CD14-positive monocyte (primary cell): ENCODE measurements at places on chromosomes 11 and 22. TPM values are rescaled to one million over a fixed set of nuclear protein-coding genes. Genes with fewer than 3 reads are reported as not detected.

GRCh38 chr22:47818496-47818895 is 1056.0 kb downstream of the TBC1D22A start:
- no peak for DNase-seq

DNA sequence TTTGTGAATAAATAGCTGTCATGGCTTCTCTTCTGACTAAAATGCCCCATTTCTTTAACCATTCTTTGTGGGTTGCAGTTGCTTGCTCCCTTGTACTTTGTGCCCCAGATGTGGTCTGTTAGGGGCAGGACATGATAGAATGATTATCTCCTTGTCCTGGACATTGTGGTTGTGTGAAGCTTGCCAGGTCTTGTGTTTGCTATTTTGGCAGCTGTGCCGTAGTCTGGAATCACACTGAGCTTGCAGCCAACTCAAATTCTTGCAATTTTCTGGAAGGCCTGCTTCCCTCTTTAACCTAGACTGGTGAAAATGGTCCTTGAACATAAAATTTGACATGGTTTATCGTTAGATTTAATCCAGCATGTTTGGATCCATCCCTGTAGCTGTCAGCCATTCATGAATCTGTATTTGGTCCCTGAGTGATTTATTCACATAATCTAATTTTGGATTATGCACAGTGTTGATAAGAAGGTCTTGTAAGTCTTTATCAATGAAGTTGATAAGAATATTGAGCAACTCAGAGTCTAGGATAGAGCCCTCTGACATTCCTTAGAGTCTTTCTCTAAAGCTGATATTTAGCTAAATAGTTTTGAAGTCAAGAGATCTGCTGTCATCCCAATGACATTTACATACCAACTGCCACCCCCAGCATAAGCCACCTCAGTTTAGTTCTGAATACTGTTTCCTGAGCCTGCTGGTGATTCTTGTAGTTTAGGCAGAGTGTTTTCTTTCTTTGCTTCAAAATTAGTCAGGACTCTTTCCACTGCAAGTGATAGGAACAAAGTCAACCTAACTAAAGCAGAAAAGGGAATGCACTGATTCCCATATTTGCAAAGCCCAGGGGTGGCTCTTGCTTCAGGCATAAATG is 9.8 kb downstream of the SPON1 start:
- no peak for DNase-seq

GRCh38 chr11:65744026-65744698 is 23.6 kb upstream of the RNASEH2C start:
- peak; percentile 71 for DNase-seq

GRCh38 chr11:23359297-23359696 is 499.0 kb upstream of the CCDC179 start:
- no peak for DNase-seq

DNA sequence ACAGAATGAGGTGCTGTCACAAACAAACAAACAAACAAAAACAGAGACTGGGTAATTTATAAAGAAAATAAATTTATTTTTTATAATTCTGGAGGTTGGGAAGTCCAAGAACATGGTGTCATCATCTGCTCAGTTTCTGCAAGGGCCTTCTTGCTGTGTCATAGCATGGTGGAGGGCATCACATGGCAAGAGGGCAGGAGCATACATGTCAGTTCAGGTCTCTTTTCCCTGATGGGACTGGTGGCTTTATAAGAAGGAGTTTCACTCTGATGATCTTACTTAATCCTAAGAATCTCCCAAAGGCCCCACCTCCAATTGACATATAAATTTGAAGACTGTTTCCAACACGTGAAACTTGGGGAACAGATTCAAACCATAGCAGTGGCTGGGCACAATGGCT is 135.7 kb downstream of the NECTIN1 start:
- DNase-seq: no peak

DNA sequence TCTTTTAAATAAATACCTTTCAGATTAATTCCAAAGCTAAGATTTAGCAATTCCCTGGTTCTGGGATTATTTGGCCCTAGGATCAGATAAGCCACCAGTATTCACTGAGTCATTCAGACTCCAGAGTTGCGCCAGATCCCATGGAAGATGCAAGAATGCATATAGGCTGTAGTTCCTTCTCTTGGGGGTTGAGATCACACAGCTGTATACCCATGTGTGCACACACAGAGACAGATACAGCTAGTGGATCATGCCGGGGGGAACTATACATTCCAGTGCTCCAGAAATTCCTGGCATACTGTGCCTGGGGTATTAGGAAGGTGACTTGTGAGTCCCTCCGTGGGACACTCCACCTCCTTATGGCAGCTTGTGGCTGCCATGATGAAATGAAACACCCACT is 75.4 kb downstream of the ZBTB16 start:
- no peak for DNase-seq

DNA sequence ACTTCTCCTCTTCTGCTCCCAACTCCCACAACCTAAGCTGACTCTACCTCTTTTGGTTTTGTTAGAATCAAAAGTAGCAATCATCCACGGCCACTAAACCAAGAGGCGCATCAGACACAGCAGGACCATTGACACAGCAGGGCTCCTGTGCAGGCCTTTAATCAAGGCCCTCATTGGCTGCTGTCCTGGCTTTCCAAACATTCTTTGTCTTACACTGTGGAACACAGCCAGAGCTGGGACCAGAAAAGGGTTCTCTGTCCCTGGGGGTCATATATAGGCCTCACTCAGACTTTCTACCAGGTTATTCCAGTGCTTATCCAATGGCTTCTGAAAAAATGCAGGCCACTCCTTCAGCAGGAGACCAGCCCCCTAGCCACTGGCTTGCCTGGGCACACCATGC is 212.7 kb upstream of the NTM start:
- DNase-seq: no peak

DNA sequence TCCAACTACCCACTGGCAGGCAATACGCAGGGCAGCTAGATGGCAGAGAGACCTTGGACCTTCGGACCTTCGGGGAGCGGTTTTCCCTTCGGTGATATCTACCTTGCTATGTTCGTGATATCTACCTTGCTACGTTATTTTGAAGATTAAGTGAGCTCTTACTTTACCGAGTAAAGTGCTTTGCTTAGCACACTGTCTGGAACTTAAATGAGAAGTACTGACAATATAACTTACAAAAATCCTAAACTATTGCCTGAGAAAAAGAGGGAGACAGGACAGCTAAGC is 1.0 kb upstream of the PRDM10 start:
- DNase-seq: no peak

- no peak for DNase-seq
Measured at GRCh38 chr11:107699371-107700285, 12.2 kb downstream of the SLN start.

DNA sequence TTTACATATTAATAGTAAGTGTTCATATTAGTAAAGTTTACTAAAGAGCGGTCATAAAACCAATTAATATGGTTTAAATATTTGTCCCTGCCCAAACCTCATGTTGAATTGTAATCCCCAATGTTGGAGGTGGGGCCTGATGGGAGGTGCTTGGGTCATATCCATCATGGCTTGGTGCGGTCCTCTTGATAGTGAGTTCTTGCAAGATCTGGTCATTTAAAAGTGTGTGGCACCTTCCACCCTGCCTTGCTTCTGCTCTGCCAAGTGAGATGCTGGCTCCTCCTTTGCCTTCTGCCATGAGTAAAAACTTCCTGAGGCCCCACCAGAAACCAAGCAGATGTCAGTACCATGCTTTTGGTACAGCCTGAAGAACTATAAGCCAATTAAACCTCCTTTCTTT is 54.8 kb upstream of the OLFML1 start:
- no peak for DNase-seq

GRCh38 chr11:1574238-1574932 is 2.3 kb upstream of the DUSP8 start:
- DNase-seq: peak; percentile 28

GRCh38 chr22:21876486-21877176 is 9.2 kb upstream of the MAPK1 start:
- peak; percentile 57 for DNase-seq

- no peak for DNase-seq
Measured at GRCh38 chr22:39556970-39557841, 13.3 kb upstream of the CACNA1I start.

GRCh38 chr11:62004473-62004872 is 37.0 kb upstream of the FTH1 start:
- peak; percentile 86 for DNase-seq

DNA sequence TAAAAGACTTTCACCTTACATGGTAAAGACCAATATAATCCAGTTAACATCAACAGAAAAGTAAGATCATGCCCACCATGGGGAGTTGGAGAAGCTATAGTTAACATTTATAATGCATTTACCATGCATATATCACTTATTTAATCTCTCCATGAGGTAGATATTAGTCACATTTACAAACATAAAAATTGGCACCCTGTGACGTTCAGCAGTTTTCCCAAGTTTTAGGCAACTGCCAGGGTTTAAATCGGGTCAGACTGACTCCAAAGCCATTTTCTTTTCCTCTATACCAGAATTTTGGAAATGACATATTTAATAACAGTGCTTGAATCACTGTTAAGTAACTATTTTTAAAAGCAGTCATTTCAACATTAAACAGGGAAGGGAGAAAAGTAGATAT is 266.3 kb downstream of the DDX10 start:
- DNase-seq: no peak

DNA sequence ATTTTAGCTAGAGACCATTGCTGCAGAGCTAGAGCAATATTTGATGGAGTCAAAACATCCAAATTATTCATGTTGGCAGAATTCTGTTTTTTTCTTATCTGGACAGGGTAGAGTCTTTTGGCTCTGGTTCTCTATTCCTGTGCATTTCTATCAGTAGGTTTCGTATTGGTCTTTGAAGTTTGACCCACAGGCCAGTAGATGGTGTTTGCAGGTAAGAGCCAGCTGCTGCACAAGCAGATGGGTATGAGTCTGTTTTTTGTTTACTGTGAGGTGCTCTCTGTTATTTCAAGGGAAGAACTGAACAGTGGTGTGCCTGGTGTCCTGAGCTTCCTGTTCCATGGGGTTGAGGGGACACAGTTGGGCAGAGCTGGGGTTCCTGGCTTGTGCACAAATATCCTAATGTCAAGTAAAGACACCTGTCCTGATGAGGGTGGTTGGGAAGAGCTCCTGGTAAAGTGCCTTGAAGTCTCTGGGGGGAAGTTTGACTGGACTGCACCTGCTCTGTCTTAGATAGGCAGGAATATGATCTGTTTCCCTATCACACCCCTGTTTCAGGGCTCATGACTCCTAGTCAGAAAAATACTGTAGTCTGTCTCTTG is 34.0 kb upstream of the SLC22A25 start:
- DNase-seq: no peak

- no peak for DNase-seq
Measured at GRCh38 chr22:32874385-32874784, 72.9 kb downstream of the TIMP3 start.

DNA sequence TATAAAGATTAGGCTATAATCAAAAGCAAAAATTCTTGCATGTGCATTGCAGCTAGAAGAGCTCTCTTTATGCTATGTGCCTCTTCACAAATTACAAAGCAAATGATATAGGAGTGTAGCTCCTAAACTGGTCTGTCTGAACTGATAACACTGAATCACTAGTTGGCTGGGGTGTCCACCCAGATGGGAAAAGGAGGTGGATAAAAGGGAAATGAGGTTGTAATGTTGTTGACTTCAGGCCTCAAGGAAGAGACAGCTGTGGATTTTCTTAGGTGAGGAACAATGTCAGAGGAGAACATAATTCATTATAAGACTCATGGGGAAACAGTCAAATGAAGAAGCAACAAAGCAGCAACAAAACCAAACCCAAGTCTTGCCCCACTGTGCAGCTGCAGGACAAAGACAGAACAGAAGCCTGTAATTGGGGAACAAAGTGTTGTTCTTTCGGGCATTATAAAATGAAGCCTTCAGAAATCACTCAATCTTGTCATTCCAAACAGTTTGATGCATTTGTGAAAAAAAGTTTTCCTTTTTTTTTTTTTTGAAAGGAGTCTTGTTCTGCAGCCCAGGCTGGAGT is 130.1 kb upstream of the DDI1 start:
- DNase-seq: no peak

DNA sequence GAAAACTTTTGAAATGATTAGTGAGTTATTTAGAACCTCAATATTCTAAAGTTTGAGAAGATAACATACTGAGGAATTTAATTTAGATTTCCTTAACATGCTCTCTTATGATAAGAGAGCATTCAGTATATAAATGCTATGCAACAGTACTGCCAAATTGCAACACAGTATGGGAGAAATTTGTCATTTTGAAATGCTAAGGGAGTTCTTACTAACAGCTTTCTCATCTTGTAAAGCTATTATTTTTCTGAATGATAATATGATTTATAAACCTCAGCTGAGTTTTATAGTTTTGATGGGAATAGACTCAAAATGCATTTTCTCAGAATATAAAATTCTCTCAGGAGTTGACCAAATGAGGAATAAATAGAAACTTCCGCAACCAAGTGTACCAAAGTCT is 108.4 kb downstream of the SPON1 start:
- DNase-seq: no peak

DNA sequence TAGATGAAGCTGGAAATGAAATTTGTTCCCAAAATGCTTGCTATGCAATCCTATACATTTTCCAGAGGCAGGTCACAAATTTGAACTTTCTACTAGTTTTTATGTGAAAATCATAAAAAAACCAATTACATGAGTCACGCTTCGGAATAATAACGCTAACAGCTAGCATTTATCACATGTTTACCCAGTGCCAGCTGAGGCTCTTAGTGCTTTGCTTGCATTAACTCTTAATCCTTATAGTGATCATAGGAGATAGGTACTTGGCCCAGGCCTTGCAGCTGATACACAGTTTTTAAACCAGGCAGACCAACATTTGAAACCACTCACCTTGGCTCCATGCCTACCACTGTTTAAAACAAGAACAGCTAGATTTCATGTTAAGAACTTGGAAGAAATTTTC is 131.8 kb upstream of the RAG2 start:
- no peak for DNase-seq

- DNase-seq: no peak
Measured at GRCh38 chr11:32099516-32099915, 8.6 kb downstream of the RCN1 start.

- peak; percentile 46 for DNase-seq
Measured at GRCh38 chr11:46352063-46352841, 5.0 kb downstream of the DGKZ start.

GRCh38 chr22:43991316-43992020 is 32.6 kb upstream of the PARVB start:
- no peak for DNase-seq

DNA sequence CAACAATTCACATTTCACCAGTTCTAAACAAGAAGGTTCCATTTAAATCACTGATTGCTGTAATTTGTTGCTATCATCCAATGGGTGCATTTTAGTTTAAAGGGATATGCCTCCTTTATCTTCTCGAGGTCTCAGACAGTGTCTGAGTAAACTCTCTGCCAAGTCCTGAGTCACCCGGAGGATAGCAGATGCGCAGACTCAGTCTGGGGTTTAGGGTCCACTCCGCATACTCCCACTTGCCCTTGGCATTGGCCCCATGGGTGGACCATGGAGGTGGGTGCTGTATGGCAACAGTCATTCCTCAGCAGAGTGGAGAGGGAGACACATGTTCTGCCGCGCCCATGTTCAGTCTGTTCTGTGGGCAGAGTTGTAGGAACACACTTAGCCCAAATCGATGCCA is 65.4 kb upstream of the CRTAM start:
- DNase-seq: no peak

The SMIM35 gene
- polyA plus RNA-seq: 0.11 TPM

The IL18BP gene
- polyA plus RNA-seq: 8.3 TPM

The EMID1 gene
- not detected in 2 replicates for polyA plus RNA-seq

The MEI1 gene
- 37.0 TPM for polyA plus RNA-seq

The PRG3 gene
- polyA plus RNA-seq: not detected in 2 replicates

The TCN2 gene
- polyA plus RNA-seq: 45.0 TPM

The LIN7C gene
- polyA plus RNA-seq: 24.0 TPM

The MDK gene
- not detected for polyA plus RNA-seq

The CCDC116 gene
- polyA plus RNA-seq: 0.21 and 0.50 TPM in 2 replicates

The PATE2 gene
- polyA plus RNA-seq: not detected in 2 replicates

The LRRC55 gene
- not detected for polyA plus RNA-seq

The RAB38 gene
- polyA plus RNA-seq: 0.36 and 0.69 TPM in 2 replicates

The ARL14EP gene
- 21.2 TPM for polyA plus RNA-seq

The GDPD4 gene
- polyA plus RNA-seq: not detected
